ENCODE measurements at places on chromosomes 12 and 14.

DNA sequence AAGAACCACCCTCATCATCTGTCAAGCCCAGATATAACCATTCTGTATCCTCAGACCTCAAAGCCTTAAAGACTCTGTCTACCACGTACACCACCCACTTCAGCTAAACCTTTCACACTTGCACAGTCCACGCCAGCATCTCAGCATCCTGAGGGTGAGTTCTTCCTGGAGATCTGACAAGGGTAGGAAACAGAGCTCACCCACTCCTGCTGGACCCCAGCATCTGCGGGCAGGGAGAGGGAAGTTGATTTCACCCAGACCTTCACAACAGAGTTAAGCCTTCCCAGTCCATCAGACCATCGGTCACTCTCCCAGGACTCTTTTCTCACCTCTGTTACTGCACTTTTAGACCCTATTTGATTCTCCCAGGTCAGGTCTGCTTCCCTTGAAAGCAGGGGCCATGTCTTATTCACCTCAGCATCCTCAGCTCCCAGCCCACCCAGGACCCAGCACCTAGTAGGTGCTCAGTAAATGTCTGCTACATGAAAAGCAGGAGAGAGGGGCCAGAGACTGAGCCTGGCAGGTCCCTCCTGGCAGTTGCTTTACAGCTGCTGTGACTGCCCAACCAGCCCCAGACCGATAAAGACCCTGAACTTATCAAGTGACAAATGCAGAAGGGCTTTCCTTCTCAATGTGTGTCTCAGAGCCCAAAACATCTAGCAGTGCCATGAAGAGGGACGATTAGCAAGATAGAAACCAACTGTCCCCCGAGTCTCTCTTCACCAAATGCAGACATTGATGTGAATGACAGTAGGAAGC is 34.1 kb downstream of the ANO2 start:
- DNase-seq, result no peak

DNA sequence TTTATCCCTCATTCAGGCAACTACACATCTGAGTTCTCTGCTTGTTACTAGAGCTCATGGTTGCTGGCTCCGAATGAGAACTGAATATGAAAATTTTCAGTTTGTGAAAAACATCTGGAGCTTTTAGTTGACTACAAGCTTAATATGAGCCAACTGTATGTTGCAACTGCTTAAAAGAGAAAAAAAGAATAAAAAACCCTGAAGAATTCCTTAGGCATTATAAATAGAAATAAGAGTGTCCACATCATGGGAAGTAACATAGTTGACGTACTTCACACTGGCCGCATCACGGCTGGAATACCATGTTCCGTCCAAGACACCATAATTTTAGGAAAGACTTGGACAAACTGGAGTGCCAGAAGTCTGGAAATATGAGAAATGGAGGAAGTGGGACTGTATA is 57.9 kb downstream of the PDE3A start:
- no peak for DNase-seq

- no peak for DNase-seq
Measured at GRCh38 chr12:74957634-74958033, 252.0 kb downstream of the KCNC2 start.

- no peak for DNase-seq
Measured at GRCh38 chr14:74948228-74949175, 6.9 kb downstream of the PGF start.

DNA sequence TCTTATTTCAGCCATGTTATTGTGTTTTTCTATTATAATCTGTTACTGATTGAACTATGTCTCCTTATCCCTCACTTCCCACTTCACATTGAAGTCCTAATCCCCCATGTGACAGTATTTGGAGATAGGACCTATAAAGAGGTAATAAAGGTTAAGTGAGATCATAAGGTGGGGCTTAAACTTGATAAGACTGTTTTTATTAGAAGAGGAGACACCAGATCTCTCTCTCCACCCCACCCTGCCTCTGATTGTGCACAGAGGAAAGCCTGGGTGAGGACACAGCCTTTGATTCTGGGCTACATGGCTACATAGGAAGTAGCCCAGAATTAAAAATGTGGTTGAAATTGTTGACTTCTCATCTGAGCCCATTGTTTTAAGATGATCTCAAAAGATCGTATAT is 414.7 kb downstream of the SLC16A7 start:
- no peak for DNase-seq

- no peak for DNase-seq
Measured at GRCh38 chr12:91191513-91192111, 9.0 kb upstream of the DCN start.

DNA sequence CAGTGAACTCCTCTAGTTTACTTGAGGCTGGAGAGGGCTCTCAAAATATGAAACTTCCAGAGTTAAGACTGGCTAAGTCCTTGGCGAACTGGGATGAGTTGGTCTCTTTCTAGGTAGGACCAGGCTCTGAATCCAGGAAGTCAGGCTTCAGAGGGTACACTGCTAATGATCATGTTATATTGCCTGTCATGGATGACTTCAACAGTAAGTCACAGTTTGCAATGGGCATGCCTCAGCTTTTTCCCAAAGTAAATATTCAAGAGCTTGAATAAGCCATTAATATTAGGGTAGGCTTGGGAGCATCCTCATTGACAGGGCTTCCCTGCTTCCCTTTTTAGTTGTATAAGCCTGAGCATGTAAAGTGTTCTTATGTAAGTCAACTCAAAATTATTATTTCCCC is 61.7 kb upstream of the PTHLH start:
- DNase-seq, result no peak

- no peak for DNase-seq
Measured at GRCh38 chr12:71492604-71493003, 53.0 kb downstream of the LGR5 start.

- DNase-seq, result no peak
Measured at GRCh38 chr12:38159591-38160317, 156.8 kb upstream of the ALG10B start.

DNA sequence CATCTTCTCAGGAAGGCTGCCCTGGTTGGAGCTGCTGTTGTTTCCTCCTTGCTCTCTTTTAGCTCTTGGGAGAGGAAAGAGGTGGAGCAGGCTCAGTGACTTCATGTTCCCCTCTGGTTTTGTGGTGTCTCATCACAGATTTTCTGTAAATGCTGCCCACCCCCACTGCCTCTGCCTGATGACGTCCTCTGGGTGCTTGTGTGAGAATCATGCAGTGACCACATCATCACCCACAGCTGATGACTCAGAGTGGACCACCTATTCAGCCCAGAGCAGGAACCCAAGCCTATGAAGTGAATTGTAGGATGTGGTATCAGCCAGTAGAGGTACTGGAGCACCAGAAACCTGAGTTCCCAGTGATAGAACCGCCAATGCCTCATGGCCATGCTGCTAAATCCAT is at the start of gene GZMB:
Gene GZMB, minus strand, starts transcription at position 33 of the 400 bp plus-strand sequence. Its CDS starts 30 bp downstream, at position 3.
- no peak for DNase-seq

DNA sequence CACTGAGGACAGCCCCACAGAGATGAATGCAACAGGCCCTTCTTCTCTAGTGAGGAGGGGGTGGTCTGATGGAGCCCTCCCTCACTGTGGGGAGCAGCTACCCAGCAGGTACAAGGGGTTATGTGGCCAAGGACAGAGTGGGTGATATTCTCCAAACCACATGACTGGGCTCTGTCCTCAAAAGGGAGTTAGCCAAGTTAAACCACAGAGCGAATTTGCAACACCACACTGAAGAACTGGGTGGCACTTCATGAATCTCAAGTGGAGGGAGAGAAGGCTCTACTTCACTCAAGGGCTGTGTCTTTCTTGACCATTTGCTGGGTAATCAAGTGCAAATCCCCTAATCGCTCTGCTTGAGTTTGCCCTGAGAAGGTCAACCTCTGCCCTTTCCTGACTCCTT is 12.5 kb downstream of the GPR68 start:
- DNase-seq, result no peak

DNA sequence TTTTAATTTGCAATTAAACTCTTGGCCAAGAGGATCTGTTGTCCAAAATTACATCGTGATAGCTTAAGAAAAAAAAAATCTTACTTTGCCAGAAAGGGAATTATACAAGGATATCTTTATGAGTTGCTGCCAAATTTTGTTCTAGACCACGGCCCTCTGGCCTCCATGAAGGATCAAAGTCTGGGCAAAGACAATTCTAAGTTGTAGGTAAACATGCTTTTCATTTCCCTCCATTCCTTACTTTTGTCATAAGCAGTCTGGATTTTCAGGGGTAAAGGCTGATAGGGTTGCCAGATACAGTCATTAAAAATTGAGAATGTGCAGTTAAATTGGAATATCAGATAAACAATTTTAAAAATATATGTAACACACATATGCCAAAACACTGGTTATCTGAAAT is 135.1 kb downstream of the MON2 start:
- no peak for DNase-seq

- no peak for DNase-seq
Measured at GRCh38 chr14:64114166-64114565, 180.0 kb downstream of the ESR2 start.

DNA sequence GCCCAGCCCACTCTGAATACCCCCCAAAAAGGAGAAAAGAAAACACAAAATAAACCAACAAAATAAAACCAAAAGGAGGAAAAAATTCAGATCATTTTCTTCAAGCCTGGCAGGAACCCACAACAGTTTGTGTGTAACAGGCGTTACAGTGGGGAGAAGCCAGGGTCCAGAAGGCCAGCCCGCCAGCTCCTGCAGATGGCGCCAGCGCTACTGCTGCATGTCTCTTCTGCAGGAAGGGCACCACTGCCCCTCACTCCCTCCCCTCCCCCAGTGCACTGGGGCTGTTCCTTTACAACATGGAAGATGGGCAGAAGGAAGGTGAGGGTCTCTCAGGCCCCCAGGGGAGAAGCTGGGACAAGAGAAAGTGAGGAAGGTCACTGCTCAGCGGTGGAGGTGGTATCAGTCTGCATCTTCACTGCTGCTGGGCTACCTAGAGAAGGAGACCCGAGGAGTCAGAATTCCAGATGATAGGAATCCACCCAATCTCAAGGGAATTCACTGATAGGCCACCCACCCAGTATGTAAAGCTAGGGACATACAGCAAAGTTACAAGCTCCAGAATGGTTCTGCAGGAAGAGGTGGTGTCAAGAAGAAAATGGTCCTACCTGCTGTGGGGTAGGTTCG is 2.3 kb upstream of the NOP2 start:
- DNase-seq, result no peak

DNA sequence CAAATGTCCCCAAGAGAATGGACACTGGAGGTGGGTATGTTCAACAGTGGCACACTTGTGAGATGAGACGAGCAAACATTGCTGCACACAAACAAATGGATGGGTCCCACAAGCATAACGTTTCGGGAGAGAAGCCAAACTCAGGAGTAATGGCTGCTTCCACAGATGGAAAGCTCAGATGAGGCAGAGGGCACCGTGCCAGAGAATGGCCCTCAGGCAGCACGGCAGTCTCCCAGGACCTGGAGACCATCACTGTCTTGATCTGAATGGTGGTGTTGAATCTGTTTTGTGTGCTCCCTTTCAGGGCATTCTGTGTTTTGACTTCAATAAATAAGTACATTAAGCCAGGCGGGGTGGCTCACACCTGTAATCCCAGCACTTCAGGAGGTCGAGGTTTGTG is 8.5 kb upstream of the CDCA4 start:
- DNase-seq, result no peak

DNA sequence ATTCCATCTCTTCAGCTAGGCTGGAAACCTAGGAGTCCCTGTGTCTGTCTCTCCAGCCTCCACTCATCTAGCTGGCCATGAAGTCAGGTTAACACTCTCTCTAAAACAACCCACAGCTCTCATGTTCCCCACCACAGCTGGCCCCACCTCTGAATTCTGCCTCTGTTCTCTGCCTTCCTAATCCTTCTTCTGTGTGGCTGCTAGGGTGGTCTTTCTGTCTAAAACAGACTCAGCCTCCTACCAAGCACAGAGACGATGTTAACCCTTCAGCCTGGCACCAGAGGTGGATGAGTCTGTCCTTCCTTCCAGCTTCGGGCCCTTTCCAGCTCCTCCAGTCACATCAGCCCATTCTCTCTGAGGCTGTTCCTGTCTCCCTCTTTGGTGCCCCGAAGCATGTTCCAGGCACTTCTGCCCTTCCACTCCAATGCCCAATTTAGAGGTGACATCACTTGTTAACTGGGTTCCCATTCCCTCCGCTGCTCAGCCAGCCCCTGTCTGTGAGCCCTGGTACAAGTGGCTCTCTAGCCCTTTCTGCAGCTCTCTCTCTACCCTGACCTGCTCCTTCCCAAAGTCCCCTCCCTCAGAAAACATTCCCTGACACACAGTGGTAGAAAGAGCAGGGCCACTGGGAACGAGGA is 9.1 kb downstream of the FIGNL2 start:
- no peak for DNase-seq

GRCh38 chr12:77130193-77130592 is 64.8 kb upstream of the E2F7 start:
- no peak for DNase-seq

GRCh38 chr14:99937475-99938244 is 127.6 kb upstream of the EVL start:
- no peak for DNase-seq

DNA sequence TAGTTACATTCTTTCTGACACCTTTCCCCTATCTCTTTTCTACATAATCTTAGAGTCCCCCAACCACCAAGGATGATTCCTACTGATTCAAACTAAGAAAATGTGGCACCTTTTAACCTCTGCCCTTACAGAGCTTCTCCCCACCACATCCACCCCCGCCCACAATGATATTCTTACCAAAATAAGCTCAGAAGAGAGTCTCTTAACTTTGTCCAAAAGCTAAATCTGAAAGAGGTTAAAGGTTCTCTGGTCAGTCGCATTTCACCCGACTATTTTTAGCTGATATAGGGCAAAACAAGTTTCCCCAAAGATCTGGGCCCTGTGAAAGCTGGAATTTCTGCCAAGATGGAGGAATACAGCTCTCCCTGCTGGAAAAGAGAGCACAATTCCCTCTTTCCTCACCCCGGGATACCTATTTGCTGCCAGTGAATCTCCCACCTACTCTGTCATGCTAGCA is 128.6 kb downstream of the ZFP36L1 start:
- no peak for DNase-seq

GRCh38 chr12:59396919-59397318 is 198.9 kb upstream of the SLC16A7 start:
- no peak for DNase-seq

DNA sequence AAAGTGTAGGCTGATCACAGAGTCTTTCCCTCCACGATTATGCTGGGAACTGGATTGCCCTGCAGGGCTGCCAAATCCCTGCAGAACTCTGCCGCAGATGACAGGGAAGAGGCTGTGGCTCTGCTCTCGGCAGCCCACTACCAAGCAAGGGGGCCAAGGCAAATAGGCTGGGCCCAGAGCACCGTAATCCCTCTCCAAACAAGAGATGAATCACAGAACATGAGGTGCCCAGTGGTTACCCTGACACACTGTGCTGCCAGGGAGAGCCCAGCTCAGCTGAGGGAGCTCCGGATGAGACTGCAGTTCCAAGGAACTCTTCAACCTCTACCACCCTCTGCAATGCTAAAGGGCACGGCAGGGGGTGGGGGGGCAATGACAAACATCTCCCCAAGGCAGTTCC is 33.9 kb downstream of the STON2 start:
- DNase-seq, result no peak

DNA sequence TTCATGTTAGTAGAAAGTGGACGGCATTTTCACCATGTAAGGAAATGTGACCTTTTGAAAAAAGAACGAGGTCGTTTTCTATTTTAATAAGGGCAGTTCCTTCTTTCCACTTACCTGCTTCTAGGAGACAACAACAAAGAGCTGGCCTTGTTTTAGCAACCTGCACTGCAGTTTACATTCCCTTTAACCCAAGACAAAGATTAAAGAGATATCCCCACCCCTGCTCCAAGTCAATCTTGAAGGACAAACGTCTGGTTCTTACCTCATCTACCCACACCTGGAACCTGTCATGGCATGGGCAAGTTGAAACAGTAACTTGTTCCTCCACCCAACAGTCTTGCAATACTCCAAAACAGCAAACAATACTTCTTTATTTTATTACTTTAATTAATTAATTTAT is 32.7 kb downstream of the ZCCHC8 start:
- no peak for DNase-seq

- no peak for DNase-seq
Measured at GRCh38 chr14:75163677-75164076, 12.7 kb downstream of the TMED10 start.

Data from BJ (cell line).